Heart left ventricle (tissue), 16 donors: ENCODE measurements at places on chromosomes 13 and 19. TPM values are rescaled to one million over a fixed set of nuclear protein-coding genes. Genes with fewer than 3 reads are reported as not detected.
A peak's percentile ranks its signal among the peaks of the same experiment; 100 is the strongest.

RASAL3 gene
- 2.7 TPM for total RNA-seq

- H3K4me1 ChIP-seq = peaks cover 44% of the 10 kb centered on the region
- no peaks in the 10 kb centered on the region for H3K36me3 ChIP-seq
Observed at GRCh38 chr19:49148044-49148682, 7.0 kb downstream of the HRC start.

DNA sequence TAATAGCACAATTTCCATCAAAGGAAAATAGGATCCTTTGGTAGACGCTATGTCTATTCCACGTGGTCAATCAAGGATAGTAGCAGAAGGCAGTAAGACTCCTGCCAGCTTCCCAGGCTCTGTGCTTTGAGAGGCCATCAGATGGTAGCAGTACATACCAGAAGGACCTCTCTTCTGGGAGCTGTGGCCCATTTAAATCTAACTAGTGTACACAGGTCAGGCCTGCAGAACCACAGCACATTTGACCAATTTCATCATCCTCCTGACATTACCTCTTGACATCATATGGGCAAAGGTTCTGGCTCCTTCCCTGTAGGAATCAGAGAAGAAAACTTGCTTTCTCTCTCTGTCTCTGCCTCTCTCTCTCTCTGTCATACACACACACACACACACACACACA is 229.6 kb upstream of the HTR2A start:
- no peaks in the 10 kb centered on the region for H3K4me1 ChIP-seq
- no peak overlapping the region for H3K27ac ChIP-seq
- no peak for DNase-seq
- no peaks in the 10 kb centered on the region for H3K36me3 ChIP-seq
- no peaks in the 10 kb centered on the region for H3K27me3 ChIP-seq

ZNF224 gene
- total RNA-seq = 11.0 TPM

DNA sequence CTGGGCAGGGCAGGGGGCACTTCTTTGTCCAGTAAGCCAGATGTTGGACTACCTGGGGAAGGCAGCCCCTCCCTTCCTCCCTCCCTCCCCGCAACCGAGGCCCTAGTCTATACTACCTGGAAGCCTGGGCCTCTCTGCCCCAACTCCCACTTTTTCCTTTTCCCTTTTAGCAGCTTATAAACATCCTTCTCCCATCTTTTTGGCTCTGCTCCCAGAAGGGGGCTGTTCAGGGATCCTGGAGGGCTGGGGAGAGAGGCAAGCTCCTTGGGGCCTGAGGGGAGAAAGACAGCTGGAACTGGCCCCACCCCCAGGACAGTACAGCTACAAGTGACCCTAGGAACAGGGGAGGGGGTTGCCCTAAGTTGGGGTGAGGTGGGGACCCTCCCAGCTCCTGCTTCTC is 44.9 kb downstream of the LYL1 start:
- DNase-seq = no peak
- H3K27me3 ChIP-seq = no peaks in the 10 kb centered on the region
- H3K4me3 ChIP-seq = no peak overlapping the region

GRCh38 chr13:105787632-105788031 is 747.8 kb downstream of the EFNB2 start:
- no peaks in the 10 kb centered on the region for H3K4me1 ChIP-seq
- H3K4me3 ChIP-seq = no peak overlapping the region
- DNase-seq = no peak
- H3K27ac ChIP-seq = no peak overlapping the region
- H3K27me3 ChIP-seq = no peaks in the 10 kb centered on the region
- no peaks in the 10 kb centered on the region for H3K36me3 ChIP-seq

DNA sequence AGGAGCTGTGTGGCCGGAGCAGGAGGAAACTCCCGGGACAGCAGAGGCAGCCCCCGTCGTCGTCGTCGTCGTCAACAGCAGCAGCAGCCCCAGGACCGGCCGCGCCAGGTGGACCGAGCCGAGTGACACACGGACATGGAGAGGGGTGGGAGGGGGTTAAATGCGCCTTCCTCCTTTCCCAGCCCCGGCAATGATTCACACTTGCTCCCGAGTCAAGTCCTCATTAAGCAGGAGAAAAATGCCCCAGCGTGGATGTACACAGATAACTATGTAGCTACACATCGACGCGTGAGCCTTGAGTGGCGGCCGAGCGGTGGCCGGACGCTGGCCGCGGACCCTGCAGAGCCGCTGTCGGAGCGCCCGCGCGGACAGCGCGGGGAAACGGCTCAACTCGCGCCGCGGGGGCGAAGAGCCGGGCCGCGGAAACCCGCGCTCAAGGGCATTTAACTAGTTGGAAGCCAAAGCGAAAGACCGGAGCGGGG is 645 bp downstream of the UBL3 start:
- H3K27ac ChIP-seq = peak overlapping the region; percentile 98
- no peaks in the 10 kb centered on the region for H3K36me3 ChIP-seq
- DNase-seq = peak; percentile 65
- H3K27me3 ChIP-seq = no peaks in the 10 kb centered on the region

GGACT gene
- total RNA-seq = 1.6 TPM

- no peak for DNase-seq
- H3K4me1 ChIP-seq = no peaks in the 10 kb centered on the region
- H3K27me3 ChIP-seq = peaks cover 3% of the 10 kb centered on the region
- H3K36me3 ChIP-seq = no peaks in the 10 kb centered on the region
- H3K4me3 ChIP-seq = no peak overlapping the region
Observed at GRCh38 chr19:29831041-29831548, 19.3 kb downstream of the CCNE1 start.

ZNF587B gene
- total RNA-seq = 8.7 TPM

GRCh38 chr13:34803756-34804155 is 138.3 kb upstream of the NBEA start:
- H3K27me3 ChIP-seq = no peaks in the 10 kb centered on the region
- DNase-seq = no peak
- no peak overlapping the region for H3K4me3 ChIP-seq
- H3K36me3 ChIP-seq = no peaks in the 10 kb centered on the region
- H3K27ac ChIP-seq = no peak overlapping the region
- no peaks in the 10 kb centered on the region for H3K4me1 ChIP-seq

LILRB2 gene
- 1.4 TPM for total RNA-seq

GRCh38 chr13:74111399-74111798 is 22.8 kb downstream of the KLF12 start:
- no peak for DNase-seq
- H3K36me3 ChIP-seq = no peaks in the 10 kb centered on the region
- no peak overlapping the region for H3K27ac ChIP-seq
- H3K4me3 ChIP-seq = no peak overlapping the region
- peaks cover 40% of the 10 kb centered on the region for H3K4me1 ChIP-seq
- no peaks in the 10 kb centered on the region for H3K27me3 ChIP-seq

DNA sequence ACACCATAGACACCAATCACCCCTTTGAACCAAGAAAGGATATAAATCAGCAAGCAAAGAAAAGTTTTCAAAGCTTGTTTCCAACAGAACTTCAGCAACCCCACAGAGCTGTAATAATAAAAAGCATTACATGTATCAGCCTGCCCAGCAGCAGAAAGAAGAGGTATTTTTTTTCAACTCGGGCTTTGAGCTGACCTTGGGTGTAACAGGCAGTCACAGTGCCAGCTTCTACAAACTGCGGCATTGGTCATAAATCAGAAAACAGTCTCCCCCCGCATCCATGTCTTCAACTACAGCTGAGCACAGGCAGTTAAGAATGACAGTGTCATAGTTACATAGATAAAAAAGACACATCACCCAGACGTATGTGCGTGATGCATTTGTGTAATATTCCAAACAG is 671.0 kb upstream of the SLITRK1 start:
- no peak overlapping the region for H3K4me3 ChIP-seq
- no peaks in the 10 kb centered on the region for H3K36me3 ChIP-seq
- DNase-seq = no peak
